ENCODE measurements at places on chromosomes 16 and 17. TPM values are rescaled to one million over a fixed set of nuclear protein-coding genes. Genes with fewer than 3 reads are reported as not detected.
A peak's percentile ranks its signal among the peaks of the same experiment; 100 is the strongest.

CIITA gene
- total RNA-seq, result 19.4 TPM

ZNF232 gene
- total RNA-seq, result 2.3 TPM

COG8 gene
- 24.7 TPM for total RNA-seq

KRT26 gene
- not detected for total RNA-seq

CDRT15L2 gene
- total RNA-seq, result not detected

SOCS7 gene
- 10.3 TPM for total RNA-seq

PRR35 gene
- not detected for total RNA-seq

ZNF207 gene
- total RNA-seq, result 94.2 TPM

CCL17 gene
- not detected for total RNA-seq

SLC6A2 gene
- total RNA-seq, result not detected

KCNG4 gene
- total RNA-seq, result not detected

LPO gene
- total RNA-seq, result not detected

TBC1D3C gene
- total RNA-seq, result not detected

TBC1D3I gene
- total RNA-seq, result not detected

CDH1 gene
- not detected for total RNA-seq

METTL22 gene
- total RNA-seq, result 31.7 TPM

DNA sequence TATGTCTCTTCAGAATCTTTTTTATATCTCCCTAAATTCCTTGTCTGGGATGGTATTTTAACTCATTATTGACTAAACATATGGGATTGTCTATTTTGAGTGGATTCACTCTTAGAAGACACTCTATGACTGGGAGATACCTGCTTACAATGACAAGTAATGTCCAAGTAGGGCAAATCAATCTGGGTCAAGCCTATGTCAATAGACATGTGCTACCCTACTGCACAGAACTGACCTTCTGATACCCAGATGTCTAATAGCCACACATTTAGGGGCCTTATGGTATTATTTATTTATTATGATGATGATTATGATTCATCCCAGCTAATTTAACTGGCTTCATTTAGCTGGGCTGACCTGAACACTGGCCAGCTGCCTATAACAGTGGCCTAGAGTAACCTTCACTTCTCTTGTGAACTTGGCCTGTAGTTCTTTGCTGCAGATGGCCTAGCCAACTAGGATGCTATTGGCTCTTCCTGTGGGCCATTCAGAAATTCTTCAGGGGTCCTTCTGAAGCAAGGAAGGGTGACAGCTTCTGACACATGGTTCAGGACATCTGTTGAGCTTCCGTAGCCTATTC is 138.0 kb downstream of the ANKFN1 start:
- DNase-seq, result no peak

- DNase-seq, result no peak
Observed at GRCh38 chr16:89269805-89270665, 52.5 kb downstream of the ZNF778 start.

DNA sequence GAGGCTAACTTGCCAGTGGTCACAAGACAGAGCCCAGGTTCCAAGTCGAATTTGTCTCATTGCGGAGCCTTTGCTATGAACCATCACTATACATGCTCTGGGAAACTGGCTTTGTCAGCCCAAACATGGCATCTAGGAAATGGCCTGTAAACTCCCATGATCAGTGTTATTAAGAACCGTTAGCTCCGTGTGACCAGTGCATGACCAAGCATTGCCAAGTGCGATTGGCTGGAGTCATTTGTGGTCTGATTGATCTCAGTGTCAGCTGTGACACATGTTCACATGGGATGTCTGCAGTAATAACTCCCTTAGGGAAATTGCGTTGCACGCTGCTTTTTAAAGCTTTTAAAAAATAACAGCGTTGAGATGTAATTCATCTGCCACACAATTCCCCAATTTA is 18.6 kb upstream of the CDH3 start:
- DNase-seq, result no peak

DNA sequence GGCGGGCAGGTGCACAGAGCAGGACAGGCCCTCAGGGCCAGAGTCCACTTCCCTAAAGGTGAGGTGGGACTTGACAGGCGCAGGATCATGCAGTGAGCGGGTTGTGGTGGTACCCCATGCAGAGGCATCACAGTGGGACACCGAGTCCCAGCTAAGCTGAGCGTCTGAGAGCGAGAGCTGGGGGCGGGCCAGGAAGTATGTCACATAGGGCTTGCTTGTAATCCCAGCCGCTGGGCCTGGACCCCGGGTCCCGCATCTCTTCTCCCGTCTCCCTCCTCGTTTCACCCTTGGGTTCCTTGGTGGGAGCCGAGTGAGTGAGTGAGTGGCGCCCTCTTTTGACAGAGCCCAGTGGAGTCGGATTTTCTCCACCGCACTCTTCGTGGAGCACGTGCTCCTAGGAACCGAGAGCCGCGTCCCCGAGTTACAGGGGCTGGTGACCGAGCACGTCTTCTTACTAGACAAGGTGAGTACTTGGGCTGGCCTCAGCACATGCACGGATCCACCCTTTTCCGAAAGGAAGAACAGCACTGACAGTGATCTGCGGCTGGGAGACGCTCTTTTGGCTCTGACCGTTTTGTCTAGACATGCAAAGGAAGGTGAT is 50.8 kb upstream of the ENDOV start:
- no peak for DNase-seq

GRCh38 chr16:81784072-81784795 is 5.1 kb downstream of the PLCG2 start:
- no peak for DNase-seq

DNA sequence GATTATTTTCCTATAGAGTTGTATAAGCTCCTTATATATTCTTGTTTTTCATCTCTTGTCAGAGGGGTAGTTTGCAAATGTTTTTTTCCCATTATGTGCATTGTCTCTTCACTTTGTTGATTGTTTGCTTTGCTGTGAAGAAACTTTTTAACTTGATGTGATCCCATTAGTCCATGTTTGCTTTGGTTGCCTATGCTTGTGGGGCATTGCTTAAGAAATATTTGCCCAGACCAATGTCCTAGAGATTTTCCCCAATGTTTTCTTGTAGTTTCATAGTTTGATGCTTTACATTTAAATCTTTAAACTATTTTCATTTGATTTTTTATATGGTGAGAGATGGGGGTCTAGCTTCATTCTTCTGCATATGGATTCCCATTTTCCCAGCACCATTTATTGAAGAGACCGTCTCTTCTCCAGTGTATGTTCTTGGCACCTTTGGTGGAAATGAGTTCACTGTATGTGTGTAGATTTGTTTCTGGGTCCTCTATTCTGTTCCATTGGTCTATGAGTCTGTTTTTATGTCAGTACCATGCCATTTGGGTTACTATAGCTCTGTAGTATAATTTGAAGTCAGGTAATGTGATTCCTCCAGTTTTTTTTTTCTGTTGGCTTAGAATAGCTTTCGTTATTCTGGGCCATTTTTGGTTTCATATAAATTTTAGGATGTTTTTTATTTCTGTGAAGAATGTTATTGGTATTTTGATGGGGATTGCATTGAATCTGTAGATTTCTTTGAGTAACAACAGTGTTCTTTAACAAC is 165.8 kb downstream of the ABCA8 start:
- no peak for DNase-seq

DNA sequence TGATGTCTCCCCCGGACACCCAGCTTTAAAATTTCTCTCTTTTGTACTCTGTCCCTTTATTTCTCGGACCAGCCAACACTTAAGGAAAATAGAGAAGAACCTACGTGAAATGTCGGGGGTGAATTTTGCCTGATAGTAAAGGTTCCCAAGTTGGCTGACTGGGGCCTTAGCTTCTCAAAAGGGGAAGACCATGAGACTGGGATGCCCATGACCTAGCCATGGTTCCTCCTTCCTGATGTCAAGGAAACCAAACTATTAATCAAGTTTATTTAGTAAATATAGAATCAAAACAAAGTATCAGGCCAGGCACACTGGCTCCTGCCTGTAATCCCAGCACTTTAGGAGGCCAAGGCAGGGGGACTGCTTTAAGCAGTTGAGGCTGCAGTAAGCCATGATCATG is 2.4 kb upstream of the EIF1 start:
- DNase-seq, result no peak

- no peak for DNase-seq
Observed at GRCh38 chr16:9969580-9969979, 212.6 kb downstream of the GRIN2A start.

- DNase-seq, result no peak
Observed at GRCh38 chr16:8552487-8553221, 37.7 kb downstream of the TMEM114 start.

DNA sequence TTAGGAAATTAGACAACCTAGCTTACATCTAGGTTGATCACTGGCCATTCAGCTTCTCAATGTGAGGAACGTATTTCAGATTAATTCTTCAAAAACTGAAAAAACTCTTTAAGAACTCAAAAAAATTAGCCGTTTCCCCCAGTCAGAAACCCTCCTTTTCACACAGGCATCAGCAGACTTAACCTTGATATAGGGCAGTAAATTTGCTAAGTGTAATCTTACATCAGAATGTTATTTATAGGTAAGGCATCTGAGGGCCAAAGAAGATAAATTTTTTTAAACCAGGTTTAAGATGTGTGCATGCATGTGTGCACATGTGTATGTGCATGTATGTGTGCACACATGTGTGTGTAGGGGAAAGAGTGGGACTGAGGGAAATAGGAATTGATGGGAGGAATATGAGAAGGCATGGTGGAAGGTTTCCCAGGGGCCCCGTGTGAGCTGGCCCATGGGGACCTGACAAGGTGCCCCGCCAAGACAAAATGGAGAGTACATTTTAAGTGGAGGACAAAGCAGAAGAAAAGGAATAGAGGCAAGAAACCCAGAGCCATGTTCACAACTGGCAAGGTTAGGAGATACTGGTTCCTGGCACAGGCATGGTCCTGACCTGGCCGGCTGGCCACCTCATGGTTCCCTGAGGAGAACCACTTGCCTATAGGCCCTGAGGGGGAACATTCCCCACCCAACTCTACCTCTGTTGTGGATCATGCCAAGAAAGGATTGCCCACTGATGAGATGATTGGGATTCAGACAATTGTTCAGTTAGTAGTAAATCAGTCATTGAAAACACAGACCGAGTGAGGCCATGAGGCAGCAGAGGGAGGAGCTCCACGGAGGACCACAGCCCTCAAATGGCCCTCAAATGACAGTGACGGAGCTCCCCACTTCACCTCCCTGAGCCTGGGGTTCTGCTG is 33.0 kb downstream of the TEX2 start:
- DNase-seq, result no peak

GRCh38 chr16:22663389-22664064 is 150.4 kb upstream of the HS3ST2 start:
- peak; percentile 55 for DNase-seq

DNA sequence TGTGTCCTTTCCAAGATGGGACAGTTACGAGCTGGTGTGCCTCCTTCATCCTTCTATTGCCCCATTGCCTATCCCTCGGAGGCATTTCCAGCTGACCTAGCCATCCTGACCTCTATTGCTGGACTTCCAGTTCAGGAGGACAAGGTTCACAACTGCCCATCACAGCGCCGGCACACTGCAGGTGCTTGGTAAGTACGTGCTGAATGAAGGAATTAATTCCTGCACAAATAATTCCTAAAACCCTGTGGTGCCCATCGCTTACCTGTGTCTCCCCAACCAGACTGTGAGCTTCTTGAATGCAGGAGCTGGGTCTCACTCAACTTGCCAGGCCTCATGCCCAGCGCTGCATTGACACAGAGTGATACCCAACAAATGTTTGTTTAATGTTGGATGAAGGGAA is 13.0 kb downstream of the ALOX15B start:
- DNase-seq, result no peak

GRCh38 chr17:61397086-61397842 is 2.4 kb upstream of the TBX2 start:
- no peak for DNase-seq

- DNase-seq, result no peak
Observed at GRCh38 chr16:67933805-67934204, 2.1 kb upstream of the CTRL start.

- DNase-seq, result peak; percentile 91
Observed at GRCh38 chr16:15811481-15812400, 45.1 kb downstream of the MYH11 start.

DNA sequence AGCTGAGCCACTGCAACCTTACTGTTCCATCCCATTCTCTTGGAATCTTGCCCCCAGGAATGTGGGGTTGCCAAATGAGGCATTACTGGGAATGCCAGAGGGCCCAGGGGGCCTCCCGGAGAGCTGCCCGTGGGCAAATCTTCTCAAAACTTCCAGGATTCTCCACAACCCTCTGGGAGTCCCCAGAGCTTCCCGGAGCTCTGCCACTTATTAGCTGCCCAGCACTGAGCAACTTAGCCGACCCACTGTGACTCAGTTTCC is 306.0 kb downstream of the FOXL1 start:
- no peak for DNase-seq

DNA sequence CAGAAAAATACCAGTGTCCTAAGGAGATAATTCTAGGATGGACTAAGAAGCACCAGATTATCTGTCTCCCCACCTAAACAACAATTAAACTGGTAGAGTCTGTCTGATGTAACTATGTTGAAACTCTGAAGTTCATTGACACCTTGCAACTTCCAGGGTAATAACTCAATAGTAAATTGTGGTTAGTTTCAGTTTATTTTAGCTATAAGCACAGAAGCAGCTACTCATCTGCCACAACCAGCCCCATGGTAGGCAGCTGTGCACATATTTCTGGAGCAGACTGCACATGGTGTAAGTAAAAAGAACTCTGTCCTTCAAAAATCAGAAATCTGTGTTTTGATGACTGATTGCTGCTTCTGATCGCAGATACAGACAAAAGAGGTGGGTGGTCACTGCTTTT is 852.1 kb downstream of the CDH11 start:
- DNase-seq, result no peak

- DNase-seq, result no peak
Observed at GRCh38 chr16:58027161-58027915, 1.8 kb downstream of the MMP15 start.

DNA sequence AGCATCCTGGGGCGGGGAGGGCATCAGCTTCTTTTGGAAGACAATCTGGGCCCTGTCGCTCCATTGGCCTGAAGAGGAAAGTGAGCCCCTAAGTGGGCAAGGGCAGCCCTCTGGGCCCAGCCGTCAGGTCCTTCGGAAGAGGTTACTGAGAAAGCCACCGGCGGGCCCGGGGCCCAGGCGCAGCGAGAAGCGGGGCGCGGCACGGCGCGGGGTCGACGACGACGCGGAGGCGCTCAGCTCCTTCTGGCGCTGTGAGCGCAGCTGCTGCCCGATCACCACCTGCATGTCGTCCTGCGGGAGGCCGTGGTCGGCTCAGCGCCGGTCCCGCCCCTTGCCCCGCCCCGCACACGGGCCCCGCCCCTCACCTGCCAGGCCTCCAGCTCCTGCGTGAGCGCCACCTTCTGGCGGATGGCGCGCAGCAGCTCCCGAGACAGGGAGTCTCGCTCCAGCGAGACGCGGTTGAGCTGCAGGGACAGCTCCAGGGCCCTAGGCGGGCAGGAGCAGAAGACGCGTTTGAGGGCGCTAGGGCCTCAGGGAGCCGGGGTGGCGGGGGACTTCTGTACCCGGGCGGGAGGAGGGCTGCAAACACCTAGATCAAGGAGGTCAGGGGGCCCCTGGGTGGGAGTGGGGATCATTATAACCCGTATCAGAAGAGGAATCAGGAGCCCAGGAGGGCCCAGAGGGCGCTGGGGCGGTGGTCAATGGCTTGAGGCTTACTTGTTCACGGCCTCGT is 4.3 kb downstream of the THOC6 start:
- DNase-seq, result peak; percentile 84

DNA sequence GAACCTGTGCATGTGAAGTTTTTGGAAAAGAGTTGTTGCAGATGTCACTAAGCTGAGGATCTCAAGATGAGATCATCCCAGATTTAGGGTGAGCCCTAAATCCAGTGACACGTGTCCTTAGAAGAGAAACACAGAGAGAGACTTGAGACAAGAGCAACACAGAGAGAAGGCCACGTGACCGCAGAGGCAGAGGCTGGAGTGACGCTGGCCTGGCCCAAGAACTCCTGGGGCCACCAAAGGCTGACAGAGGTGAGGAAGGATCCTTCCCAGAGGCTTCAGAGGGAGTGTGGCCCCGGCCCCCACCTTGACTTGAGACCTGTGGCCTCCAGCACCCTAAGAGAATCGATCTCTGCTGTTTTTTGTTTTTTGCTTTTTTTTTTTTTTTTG is 12.1 kb upstream of the RHBDF2 start:
- no peak for DNase-seq
